ENCODE measurements at places on chromosomes 11 and 22. TPM values are rescaled to one million over a fixed set of nuclear protein-coding genes. Genes with fewer than 3 reads are reported as not detected.

DNA sequence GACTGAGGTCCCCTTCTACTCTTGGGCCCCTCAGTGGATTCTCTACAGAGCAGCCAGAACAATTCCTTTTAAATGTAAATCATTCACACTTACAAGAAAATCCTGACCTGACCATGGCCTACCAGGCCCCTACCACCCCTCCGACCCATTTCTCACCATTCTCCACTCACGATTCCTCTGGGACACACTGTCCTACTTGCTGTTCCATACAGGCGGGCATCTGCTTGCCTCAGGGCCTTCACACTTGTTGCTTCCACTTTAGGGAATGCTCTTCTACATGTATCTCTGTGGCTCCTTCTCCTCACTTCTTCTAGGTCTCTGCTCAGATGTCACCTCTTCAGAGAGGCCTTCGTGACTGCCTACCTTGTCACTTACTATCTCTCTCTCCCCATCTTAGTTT lies 3.4 kb downstream of the USH1C start:
- no peak for DNase-seq
- H3K36me3 ChIP-seq: no peaks in the 10 kb centered on the region
- H3K4me1 ChIP-seq: peaks cover 28% of the 10 kb centered on the region
- H3K27ac ChIP-seq: peak overlapping the region; percentile 35

- no peak overlapping the region for H3K27ac ChIP-seq
These were observed 95.3 kb upstream of the RAG2 start for GRCh38 chr11:36693139-36693843.

- H3K4me1 ChIP-seq: peaks cover 42% of the 10 kb centered on the region
- no peak for DNase-seq
- H3K4me3 ChIP-seq: no peak overlapping the region
- peaks cover 10% of the 10 kb centered on the region for H3K36me3 ChIP-seq
- H3K27ac ChIP-seq: peak overlapping the region; percentile 68
These were observed 9.9 kb downstream of the KCNQ1OT1 start for GRCh38 chr11:2689651-2690575.

DNA sequence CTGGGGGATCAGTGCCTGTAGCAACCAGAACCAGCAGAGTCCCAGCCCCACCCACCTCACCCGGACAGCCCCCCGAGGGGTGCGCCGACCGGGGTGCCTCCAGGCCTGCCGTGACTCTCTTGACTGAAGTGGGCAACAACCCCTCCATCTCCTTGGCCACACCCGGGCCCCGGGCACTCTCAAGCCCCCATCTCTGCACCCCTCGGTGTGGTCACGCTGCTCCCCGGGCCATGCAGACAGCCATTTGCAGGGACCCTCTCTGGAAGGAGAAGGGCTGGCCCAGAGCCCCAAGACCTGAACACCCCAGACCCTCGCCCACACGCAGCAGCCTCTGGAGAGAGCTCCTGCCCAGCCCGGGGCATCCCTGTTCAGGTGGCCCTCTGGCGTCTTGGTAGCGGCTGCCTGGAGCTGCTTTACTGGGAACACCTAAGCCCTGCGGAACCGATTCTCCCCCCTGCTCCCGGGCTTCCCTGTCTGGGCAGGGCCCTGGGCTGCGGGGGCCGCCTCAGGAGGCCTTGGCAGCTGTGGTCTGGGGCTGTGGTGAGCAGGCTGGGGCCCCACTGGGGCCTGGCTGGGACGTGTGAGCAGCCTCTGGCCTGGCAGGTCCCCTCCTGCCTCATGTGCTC lies 84.9 kb downstream of the WNT7B start:
- no peaks in the 10 kb centered on the region for H3K36me3 ChIP-seq
- DNase-seq: no peak
- no peak overlapping the region for H3K4me3 ChIP-seq
- peaks cover 5% of the 10 kb centered on the region for H3K4me1 ChIP-seq
- no peaks in the 10 kb centered on the region for H3K27me3 ChIP-seq

- peak overlapping the region; percentile 70 for H3K27ac ChIP-seq
- H3K4me3 ChIP-seq: peak overlapping the region; percentile 88
- H3K36me3 ChIP-seq: no peaks in the 10 kb centered on the region
- no peak for DNase-seq
- H3K4me1 ChIP-seq: peaks cover 21% of the 10 kb centered on the region
These were observed 105.3 kb upstream of the HSD17B12 start for GRCh38 chr11:43574949-43575912.

DNA sequence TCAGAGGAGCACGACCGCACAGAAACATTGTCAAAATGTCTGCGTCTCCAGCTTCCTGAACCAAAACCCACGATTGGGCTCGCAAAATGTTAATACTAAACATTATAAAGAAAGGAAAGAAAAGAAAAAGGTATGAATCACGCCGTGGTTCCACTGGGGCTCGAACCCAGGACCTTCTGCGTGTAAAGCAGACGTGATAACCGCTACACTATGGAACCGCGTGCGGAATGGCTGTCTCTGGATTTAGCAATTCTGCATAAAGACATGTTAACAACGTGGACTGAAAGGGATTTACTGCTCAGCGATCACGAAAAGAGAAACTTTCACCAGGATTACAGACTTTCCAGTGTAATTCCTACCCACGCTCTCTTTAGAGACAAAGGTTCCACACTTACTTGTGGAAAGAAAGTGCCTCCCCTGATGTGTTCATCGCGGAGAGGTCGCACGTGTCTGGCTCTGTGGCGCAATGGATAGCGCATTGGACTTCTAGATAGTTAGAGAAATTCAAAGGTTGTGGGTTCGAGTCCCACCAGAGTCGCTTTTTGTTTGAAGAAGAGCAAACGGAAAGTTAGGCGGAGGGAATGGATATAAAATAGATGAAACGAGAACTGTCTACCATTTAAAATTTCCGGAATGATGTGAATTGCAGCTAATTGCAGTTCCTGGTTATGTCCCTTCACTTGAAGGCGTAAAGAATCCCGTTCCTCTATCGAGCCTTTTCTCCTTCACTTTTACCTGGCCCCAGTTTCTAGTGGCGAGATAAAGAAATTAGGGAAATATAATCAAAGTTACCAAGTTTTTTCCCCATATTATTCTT lies 39.7 kb downstream of the OR4D9 start:
- H3K27ac ChIP-seq: peak overlapping the region; percentile 98
- peak overlapping the region; percentile 88 for H3K4me3 ChIP-seq
- peak; percentile 82 for DNase-seq
- peaks cover 33% of the 10 kb centered on the region for H3K4me1 ChIP-seq

DNA sequence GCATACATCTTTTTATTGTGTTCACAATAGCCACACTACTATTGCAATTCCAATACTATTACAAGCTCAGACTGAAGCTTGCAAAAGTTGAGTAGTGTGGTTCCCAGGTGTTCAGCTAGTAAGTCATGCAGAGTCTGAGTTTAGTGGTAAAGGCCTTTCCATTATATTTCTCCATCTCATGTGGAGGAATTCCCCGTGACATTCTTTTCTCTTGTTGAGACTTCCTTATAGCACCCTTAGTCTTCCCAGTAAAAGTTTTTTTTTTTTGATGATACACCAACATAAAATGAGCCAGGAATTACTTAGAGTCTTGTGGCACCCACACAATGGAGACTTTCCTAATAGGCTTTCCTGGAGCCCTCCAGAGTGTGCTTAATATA lies 110.8 kb downstream of the UVRAG start:
- no peak for DNase-seq
- no peaks in the 10 kb centered on the region for H3K27me3 ChIP-seq
- H3K4me1 ChIP-seq: peaks cover 8% of the 10 kb centered on the region
- no peak overlapping the region for H3K4me3 ChIP-seq

DNA sequence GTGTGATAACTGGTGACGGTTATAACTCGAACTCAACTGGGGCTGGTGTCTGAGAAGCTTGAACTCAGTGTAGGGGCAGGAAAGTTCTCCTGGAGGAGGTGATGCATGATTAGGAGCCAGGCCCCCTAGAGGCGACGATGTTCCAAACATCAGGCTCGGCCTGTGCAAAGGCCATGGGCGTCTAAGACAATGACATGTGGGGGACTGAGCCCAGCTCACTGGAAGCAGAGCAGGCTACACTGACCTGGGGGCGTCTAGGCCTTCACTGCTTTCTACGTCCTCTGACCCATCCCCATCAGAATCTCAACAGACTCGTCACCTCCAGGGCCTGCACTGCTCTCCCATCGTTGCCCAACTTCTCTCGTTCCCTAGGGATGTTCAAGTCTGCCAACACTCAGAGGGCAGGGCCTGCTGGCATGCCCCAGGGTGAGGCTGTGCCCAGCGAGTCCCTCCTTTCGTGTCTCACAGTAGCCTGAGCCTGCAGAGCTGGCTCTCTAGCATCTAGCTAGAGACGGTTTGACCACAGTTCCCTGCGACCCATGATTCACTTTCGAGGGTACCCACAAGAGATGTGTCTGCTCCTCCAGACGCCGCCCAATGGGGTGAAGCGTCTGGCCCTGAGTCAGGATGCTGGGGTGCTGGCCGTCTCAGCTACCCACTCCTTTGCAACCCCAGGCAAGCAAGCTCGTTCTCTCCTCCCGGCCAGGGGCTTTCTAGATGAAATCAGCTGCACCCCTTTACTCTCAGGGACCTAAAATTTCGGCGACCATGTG lies 1.1 kb upstream of the ATG16L2 start:
- H3K27me3 ChIP-seq: no peaks in the 10 kb centered on the region
- H3K27ac ChIP-seq: peak overlapping the region; percentile 92
- peaks cover 8% of the 10 kb centered on the region for H3K36me3 ChIP-seq
- peak overlapping the region; percentile 92 for H3K4me3 ChIP-seq
- DNase-seq: no peak

GRCh38 chr11:76007166-76007565 lies 192.2 kb downstream of the UVRAG start:
- no peaks in the 10 kb centered on the region for H3K4me1 ChIP-seq
- DNase-seq: no peak
- H3K36me3 ChIP-seq: peaks cover 46% of the 10 kb centered on the region
- no peak overlapping the region for H3K4me3 ChIP-seq
- no peaks in the 10 kb centered on the region for H3K27me3 ChIP-seq

- H3K4me3 ChIP-seq: peak overlapping the region; percentile 61
- no peak for DNase-seq
- peaks cover 35% of the 10 kb centered on the region for H3K4me1 ChIP-seq
- H3K27me3 ChIP-seq: peaks cover 4% of the 10 kb centered on the region
These were observed 43.8 kb downstream of the TRMU start for GRCh38 chr22:46379066-46379930.

SEC14L6 gene
- total RNA-seq: 0.98 TPM

CPT1B gene
- 68.4 TPM for total RNA-seq

UPB1 gene
- 0.24 TPM for total RNA-seq

TPBGL gene
- total RNA-seq: 0.31 TPM

OPCML gene
- total RNA-seq: 0.79 TPM

P2RX6 gene
- total RNA-seq: 0.71 TPM

RHOG gene
- total RNA-seq: 42.9 TPM

DCDC1 gene
- 2.0 TPM for total RNA-seq
